ENCODE measurements at places on chromosomes 1 and 21. TPM values are rescaled to one million over a fixed set of nuclear protein-coding genes. Genes with fewer than 3 reads are reported as not detected.

DNA sequence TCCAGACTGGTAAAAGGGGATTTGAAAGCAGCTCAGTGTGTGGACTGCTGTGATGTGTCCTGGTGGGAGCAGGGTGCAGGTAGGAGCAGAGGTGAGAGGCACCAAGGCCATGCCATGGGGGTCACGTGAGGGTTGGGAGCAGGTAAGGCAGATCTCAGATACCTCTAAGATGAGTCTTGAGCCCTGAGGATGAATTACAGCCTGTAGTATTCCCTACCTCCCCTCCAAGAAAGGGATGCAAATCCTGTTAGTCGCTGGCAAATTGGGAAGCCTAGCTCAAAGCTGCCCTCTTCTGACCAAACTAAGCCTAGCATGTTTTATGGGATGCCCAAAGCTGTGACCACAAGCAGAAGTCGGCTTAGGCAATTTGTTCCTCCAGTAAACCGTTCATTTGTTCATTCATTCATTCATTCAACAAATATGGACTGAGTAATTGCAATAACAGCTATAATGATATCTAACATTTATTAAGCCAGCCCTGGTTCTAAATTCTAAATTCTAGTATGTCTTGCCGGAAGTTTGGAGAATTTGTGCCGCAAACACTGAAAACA lies 3.9 kb upstream of the NUAK2 start:
- DNase-seq = peak; percentile 81

Gene TMPRSS15
- 0.18 TPM for total RNA-seq

GRCh38 chr1:79920960-79921669 lies 914.6 kb upstream of the ADGRL4 start:
- DNase-seq = no peak

Gene BRINP2
- total RNA-seq = 12.5 TPM

Gene AMY1C
- not detected for total RNA-seq

Gene ZNF670
- 15.1 TPM for total RNA-seq

DNA sequence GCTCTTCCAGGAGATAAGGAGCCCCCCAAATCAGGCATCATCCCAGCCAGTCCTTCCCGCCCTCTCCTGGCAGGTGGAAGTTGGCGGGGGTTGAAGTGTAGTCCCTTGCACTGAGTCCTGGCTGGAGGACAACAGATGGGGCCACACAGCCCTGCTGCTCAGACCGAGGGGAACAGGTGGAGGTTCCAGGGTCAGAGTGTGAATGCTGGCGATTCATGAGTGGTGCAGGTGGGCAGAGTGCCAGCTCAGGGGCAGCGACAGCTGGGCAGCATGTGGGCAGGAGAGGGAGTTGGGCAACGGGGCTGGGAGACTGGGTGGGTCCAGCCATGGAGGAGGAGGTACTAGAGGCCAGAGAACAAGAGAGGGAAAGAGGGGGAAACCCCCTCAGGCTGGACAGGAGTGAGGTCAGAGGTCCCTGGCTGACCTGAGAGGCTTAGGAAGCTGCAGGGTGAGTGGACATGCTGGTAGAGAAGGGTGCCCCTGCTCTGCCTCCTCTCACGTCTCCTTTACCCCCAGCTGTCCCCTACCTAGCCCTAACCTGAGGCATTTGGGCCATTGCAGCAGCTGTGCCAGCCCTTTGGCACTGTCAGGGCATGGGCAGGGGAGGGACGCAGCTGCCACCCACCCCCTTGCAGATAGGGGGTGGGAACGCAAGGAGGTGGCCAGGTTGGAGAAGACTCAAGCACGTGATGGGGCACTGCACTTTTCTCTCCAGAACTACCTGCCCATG lies 11.3 kb upstream of the ADORA1 start:
- DNase-seq = no peak

GRCh38 chr1:200099040-200099439 lies 71.5 kb downstream of the NR5A2 start:
- no peak for DNase-seq

Gene GPR3
- total RNA-seq = 1.00 TPM

GRCh38 chr1:157782931-157783330 lies 6.0 kb upstream of the FCRL2 start:
- no peak for DNase-seq

DNA sequence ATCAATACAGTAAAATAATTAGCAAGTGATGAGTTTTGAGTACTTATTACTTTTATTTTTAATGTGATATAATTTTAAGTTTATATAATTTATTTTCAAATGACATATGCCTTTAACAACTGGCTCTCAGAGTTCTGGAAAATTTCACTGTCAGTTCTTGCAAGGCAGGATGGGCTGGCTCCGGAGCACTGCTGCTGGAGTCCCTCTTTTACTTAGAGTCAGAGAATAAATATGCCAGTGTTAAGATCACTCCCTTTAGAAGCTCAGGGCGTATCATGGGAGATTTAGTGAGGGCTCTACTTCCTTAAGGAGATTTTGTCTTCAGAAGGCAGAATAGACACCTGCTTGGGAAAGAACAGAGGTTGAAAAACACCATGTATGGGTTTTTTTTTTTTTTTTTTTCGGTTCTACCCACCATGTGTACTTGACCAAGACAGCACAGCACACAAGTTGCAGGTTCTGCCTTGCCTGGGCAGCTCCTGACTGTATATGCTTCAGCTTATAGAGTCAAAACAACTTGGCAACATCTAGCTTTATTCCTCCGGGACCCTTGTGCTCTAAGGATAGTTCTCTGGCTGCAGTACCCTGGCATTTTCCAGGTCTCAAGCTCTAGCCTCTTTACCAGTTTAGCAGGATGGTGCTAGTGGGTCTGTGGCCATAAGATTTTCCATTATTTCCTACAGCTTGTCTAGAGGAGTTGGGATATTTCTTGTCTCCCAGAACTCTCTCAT lies 29.7 kb upstream of the FMOD start:
- DNase-seq = no peak

- DNase-seq = no peak
Measured at GRCh38 chr1:192737306-192737705, 71.5 kb upstream of the RGS2 start.

- no peak for DNase-seq
Measured at GRCh38 chr1:55337801-55338447, 122.8 kb upstream of the USP24 start.

Gene ASCL5
- total RNA-seq = not detected

GRCh38 chr1:161114556-161114955 lies 3.3 kb downstream of the PFDN2 start:
- no peak for DNase-seq

DNA sequence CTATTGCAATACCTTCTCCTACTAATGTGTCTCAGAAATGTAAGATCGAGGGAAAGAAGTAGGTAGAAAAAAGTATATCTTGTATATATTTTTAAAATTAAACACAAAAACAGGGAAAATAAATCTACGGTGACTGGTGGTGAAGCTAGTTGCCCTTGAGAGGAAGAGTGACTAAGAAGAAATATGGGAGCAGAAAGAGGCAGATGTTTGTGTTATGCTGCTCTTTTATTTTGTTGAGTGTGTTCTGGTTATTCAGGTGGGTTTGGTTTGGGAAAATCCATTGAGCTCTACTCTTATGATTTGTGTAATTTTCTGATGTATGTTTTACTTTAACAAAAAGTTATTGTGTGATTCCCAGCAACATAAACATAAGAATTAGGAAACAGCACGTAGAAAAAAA lies 444.9 kb upstream of the B3GALT2 start:
- no peak for DNase-seq

Gene KRTAP19-2
- not detected for total RNA-seq

Gene CALML6
- 0.18 TPM for total RNA-seq

GRCh38 chr1:34978921-34979320 lies 6.2 kb downstream of the TMEM35B start:
- no peak for DNase-seq

Gene LRRC38
- 2.4 TPM for total RNA-seq

Gene FCRL2
- not detected for total RNA-seq

Gene FCGR3A
- total RNA-seq = 6.7 TPM

Gene GREM2
- total RNA-seq = 2.9 TPM

GRCh38 chr1:63906047-63906704 lies 132.4 kb downstream of the ROR1 start:
- no peak for DNase-seq

DNA sequence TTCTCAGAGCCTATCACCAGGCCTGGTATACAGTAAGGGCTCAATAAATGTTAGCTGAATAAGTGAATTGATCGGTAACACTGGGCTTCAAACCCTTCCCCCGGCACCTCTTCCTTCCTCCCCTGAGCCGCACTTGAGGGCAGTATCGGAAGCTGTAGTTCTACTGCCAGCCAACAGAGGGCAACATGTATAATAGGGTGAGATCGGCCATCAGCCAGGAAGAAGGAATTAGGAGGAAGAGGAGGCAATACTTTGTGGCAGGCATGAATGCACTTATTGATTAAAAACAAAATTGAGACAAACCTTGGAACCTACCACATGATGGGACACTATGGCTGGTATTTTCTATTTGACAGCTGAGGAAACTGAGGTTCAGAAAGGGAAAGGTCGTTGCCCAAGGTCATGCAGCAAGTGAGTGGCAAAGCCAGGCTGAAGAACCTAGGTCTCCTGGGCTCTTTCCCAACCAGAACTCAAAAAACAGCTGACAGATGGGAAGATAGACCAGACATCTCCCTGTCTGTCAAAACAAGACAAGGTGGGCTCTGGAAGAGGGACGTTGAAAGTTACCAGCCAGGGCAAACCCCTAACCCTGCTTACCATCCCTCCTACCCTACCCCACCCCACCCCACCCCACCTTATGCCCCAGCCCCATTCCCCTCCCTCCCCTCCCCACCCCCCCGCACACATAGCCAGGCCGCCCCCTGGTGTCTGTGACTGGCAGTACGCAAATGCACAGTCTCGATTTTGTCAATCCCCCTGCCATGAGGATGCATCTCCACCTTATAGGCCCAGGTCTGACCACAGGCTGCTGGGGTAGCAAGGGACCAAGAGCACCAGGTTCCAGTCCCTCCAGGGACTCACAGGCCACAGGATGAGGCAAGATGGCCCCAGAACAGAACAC lies 107.3 kb upstream of the RUNX3 start:
- DNase-seq = no peak

Gene TNNT2
- not detected for total RNA-seq

Gene ZBTB17
- total RNA-seq = 30.9 TPM
